ENCODE measurements at places on chromosomes 5 and 9.

- no peak for DNase-seq
Observed at GRCh38 chr9:128190013-128190412, 1.4 kb downstream of the CIZ1 start.

- no peak for DNase-seq
Observed at GRCh38 chr9:136979769-136980587, 2.7 kb downstream of the PTGDS start.

GRCh38 chr9:15377625-15378540 is 44.8 kb upstream of the SNAPC3 start:
- DNase-seq = no peak

GRCh38 chr9:78163834-78164233 is 72.0 kb upstream of the CEP78 start:
- DNase-seq = no peak

GRCh38 chr5:149161026-149161687 is 19.9 kb downstream of the ABLIM3 start:
- no peak for DNase-seq

DNA sequence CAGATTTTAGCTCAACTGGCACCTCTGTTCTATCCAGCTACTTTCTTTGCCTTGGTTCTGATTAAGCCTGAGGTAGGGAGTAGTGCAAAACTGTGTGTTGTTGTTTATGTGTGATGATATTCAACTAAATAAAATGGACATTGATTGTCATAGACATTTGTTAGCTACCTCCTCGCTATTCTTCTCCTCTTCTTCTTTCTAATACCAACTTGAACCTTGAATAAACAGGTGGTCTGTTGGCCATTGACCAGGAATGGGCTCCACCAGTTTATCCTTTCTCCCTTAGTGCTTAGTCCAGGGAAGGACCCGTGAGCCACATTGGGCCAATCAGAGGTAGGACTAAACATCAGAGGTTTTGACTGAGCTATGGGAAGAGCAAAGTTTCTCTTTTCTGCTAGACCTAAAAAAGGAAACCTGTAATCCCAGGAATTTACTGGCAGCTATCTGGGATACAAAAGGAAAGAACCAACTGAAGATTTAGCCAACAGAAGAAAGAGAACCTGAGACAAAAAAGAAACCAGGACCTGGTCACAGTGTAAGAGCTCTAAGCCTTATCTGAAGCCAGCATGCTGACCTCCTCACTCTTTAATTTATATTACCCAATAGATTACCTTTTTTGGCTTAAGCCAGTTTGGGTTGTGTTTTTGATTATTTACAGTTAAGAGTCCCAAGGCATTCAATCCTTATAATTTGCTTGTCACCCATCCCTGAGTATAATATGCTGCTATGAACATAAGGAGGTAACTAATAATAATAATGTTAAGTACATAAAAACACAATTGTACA is 5.3 kb upstream of the RNF145 start:
- no peak for DNase-seq

- DNase-seq = no peak
Observed at GRCh38 chr9:76150013-76150412, 244.2 kb downstream of the RFK start.

- no peak for DNase-seq
Observed at GRCh38 chr5:180139731-180140055, 68.1 kb upstream of the RNF130 start.

DNA sequence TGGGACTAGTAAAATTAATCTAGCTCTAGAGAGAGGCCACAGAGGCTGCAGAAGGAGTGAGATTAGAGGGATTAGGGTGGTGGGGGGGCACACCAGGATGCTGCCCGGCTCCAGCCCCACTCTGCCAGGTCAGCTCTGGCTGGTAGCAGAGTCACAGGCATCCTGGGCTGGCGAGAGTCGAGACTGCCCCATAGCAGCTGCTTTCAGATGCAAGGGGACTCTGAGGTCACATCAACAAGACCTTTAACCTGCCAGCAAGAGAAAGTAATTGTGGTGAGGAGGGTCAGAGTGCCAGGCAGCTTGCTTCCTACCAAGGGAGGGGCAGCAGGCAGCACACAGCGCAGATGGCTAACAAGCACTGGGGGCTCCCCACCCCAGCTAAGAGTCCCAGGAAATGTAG is 7.5 kb downstream of the EPB41L4B start:
- no peak for DNase-seq

DNA sequence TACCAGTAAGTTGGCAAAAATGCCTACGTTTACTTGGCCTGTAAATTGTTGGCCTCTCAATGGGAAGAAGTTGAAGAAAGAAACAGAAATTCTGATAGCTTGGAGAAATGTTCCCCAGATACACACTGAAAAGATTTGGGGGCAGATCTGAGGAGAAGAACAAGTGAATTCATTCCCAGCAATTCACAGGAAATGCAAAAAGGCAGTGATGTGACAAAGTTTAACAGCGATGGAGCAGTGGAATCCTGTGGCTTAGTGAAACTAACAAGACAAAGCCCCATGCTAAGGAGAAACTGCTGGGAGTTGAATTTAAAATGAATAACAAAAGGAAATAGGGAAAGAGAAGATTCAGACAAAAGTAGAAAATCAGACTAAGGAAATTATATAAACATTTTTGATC is 213.2 kb upstream of the EDIL3 start:
- DNase-seq = no peak

- DNase-seq = no peak
Observed at GRCh38 chr9:26814799-26815198, 77.8 kb downstream of the CAAP1 start.

- no peak for DNase-seq
Observed at GRCh38 chr5:176618783-176619182, 8.8 kb upstream of the GPRIN1 start.

DNA sequence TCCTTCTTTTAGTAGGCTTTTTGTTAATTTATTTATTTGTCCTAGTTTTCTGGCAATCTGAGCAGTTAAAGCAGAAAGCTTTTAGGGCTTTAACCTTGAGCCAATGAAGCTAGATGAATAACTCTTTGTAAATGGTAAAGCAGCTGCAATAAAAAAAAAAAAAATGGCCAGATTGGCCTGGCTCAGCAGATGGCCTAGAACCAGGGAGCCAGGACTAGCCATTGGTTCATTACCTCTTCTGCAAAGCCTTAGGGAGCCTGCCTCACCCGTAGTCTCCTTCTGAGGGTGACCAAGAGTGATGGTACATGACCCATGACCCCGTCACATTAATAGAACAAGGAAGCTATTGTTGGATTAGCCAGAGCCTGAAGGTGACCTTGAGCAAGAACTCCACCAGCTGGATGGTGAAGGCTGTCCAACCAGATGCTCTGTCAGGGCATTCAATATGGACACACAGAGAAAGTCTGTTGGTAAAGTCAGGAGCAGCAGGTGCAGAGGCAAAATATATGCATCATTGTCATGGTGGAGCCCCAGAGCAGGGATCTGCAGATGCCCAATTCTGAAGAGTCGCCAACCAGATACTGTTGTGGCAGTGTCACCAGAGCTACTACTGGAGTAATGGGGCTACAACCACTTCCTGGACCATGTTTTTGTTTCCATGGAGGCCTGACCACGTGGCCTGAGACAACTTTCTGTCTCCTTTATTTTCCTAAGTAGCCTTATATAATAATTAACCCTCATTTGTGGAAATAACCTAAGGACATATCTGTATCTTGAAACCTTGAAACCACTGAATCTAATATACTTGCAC is 100.7 kb downstream of the MTX3 start:
- DNase-seq = no peak

DNA sequence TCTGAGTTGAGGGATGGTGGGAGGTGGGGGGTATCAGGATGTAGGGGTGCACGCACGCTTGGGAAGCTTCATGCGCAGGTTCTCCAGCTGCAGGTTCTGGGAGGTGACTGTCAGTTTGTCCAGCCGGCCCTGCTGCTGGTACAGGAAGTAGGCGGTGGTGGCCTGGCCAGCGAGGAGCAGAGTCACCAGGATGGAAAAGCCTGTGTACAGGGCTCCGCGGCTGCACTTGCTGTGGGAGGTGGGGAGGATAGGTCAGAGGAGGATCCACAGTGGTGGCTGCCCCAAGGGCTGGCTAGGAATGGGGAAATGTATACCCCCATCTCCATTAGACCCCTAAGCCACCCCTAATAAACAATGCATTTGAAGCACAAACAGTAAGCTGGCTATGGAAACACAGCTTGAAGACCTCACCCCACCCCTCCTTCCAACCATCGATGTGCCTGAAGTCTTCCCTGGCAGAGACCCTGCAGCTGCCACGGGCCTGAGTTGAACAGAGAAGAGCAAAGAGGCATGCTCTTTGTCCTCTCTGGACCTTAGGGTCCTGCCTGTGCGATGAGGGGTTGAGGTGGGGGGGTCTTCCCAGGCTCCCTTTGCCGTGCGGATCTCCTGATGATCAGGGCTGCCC is 5.5 kb downstream of the CD74 start:
- no peak for DNase-seq

- no peak for DNase-seq
Observed at GRCh38 chr5:31100047-31100575, 93.4 kb upstream of the CDH6 start.

DNA sequence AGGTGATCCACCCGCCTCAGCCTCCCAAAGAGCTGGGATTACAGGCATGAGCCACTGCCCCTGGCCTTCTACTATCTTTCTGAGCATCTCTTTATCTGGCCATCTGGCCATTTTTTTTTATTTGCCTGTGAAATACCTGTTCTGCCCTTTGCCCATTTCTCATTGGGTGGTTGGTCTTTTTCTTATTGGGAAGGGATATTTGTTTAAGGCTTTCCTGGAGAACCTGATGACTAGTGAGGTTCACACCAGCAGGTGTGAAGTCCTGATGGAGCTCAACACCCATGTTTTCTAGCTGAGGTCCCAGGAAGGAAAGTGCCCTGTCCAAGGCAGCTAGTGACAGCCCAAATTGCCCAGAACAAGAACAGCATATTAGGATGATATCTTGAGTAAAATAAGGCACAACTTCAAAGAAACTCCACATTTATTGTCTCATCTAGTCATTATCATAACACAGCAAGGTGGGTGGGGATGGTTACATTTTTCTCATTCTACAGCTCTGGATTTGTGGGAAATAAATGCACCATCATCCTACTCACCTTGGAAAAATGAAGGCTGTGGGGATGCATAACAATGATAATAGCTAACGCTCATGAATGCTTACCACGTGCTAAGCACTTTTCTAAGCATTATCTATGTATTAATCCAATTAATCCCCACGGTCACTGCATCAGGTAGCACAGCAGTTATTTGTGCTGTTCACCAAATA is 20.3 kb downstream of the SLC36A3 start:
- DNase-seq = no peak

DNA sequence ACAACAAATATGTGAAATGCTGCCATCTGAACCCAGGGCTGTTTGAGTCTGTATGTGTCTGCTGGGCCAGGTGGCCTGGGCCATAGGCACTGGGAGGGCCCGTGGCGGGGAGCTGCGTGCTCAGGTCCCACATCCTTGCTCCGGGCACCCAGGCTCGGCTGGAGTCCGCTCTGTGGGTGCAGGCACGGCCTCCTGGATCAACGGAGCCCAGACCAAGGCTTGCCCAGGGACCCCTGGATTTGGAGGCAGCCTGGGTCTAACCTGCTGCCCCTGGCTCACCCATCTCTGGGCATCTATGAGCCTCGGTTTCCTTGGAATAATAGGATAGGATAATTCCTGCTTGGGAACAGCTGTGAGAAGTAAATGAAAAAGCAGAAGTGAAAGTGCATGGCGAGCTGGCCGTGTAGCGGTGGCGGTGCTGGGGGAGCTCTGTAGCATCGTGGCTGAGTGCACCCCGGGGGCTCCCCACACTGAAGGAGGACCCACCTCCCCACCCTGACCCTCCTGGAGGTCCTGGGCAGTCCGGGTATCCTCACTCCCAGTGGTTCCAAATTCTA is 1.2 kb downstream of the CDHR2 start:
- no peak for DNase-seq

Measured in smooth muscle cell of the brain vasculature (primary cell).